IMR-90 (cell line): ENCODE measurements at places on chromosomes 3 and 15.

GRCh38 chr15:98123834-98124233 is 163.3 kb downstream of the ARRDC4 start:
- no peak for DNase-seq

GRCh38 chr3:107600780-107601179 is 78.0 kb downstream of the BBX start:
- no peak for DNase-seq

DNA sequence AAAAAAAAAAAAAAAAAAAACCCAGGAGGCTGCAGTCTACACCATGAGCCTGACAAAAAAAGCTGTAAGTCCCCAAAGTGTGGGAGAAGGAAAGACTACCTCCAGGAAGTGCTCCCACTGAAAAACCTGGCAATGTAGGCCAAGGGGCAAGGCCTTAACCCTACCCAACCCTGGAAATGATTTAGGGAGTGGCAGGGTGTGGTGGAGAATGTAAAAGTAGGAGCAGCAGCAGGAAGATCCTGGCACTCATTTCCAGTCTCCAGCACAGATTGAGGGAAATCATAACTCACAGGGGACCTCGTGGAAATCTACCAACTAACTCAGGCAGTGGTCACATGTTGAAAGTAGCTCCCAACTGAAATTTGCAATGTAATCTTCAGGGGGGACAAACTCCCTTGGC is 839.5 kb downstream of the EPHA3 start:
- DNase-seq, result no peak

GRCh38 chr3:117898722-117899522 is 1135.7 kb downstream of the IGSF11 start:
- no peak for DNase-seq

DNA sequence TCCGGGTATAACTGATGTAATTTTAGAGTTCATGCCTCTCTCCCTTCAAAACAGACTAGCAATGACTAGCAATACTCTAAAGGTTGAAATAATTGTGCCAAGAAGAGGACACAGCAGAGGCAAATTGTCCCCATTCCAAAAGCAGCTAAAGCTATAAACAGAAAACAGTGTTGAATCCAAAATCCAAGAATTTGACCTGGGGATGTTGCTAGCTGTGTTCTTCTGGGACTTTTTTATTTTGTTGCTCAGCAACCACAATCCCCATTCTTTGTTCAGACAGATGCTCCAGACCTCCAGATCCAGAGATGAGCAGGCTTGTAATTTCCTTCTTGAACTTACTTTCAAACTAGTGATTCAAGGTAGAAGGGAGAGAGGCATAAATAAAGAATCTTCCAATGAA is 191.5 kb downstream of the FOXB1 start:
- DNase-seq, result no peak

DNA sequence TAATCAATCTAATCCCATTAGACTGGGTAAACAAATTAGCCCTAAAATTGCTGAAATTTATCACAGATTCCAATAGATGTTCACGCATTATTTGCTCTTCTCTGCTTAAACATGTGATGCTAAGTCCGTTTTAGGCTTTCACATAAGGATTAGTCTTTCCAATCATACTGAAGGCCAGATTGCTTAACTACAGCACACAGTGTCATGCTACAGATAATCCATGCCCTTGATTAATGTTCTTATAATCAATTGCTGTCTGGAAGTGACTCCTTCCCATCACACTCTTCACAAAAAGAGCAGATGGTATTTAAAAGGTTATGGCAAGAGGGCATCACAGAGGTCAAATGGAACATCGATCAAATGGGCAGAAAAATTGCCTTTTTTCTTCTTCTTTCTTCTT is 471.5 kb upstream of the ROBO1 start:
- no peak for DNase-seq

DNA sequence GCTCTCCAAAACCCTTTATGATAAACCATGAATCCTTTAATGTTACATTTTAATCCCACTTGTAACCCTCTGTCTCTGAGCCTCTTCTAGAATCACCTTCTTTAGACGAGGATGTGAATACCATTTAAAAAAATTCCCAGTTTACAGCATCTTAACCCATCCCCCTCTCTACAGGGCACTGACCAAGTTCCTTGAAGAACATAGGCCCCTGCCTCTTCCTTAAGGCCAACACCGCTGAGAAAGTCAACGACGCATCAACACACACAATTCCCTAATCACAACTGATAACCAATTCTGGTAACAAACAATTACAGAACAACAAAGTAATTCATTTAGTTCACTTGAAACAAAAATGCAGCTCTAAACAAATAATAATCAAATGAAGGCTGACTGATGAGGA is 130.3 kb downstream of the DLG1 start:
- DNase-seq, result no peak

DNA sequence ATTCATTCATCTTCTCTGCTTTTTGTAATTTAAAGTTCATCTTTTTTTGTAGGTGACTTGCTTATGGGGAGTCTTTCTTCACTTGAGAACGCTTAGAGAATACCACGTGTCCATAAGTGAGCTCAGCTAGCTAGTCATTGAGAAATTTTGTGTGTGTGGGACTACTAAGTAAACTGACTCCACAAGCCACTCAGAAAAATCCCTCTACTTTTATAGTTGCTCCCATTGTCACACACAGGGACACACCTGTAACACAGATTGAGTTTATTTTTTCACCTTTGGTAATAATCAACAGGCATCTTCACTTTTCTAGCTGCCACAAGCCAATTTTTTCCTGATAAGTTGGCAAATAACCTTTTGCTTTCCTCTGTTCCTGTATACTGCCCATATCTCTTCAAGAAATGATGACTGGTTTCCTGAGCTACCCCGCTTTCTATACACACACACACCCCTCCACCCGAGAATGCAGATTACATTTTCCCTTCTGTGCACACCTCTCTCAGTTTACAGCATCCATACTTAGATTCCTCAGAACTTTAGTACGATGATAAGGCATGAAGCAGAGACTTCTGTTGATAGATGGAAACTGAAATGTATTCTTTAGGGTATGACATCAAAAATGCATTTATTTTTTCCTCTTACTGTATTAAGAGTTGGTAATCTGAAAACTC is 4.6 kb downstream of the TSC22D2 start:
- peak; percentile 92 for DNase-seq

- no peak for DNase-seq
Measured at GRCh38 chr3:186360779-186361178, 1.3 kb downstream of the DGKG start.

- peak; percentile 88 for DNase-seq
Measured at GRCh38 chr3:123818921-123819429, 65.2 kb downstream of the MYLK start.

GRCh38 chr3:14404186-14404585 is 1.8 kb downstream of the SLC6A6 start:
- no peak for DNase-seq

DNA sequence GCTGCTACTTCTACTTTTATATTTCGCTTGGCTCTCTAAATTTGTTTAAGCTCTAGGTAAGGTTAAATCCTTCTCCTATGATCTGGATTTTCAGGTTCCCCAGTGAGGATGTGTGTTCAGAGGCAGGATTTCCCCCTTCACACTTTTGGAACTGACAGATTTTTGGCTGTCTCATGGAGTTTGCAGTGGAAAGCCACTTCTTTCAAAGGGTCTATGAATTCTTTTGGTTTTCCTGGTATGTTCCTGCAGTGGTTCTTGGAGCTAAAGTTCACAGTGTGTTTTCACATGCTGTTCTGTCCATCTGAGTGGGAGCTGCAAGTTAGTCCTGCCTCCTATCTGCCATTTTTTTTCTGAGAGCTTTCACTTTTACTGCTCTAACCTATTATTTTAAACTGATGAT is 21.6 kb upstream of the TIGIT start:
- no peak for DNase-seq

DNA sequence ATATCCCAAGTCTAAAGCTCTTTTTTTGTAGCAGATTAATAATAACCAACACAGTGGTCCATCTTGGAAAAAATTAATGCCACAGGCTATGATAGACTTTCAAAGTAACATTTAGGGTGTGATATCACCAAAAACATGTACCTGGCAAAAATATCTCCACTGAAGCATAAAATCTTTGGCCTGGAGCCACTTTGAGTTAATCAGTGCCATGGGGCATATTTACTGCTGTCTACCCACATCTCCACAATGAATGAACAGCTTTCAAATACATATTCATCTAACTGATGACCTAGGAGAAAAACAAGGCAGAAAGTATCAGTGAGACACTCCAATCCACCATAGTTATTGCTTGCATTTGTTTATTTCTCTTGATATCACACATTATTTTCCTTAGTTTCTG is 296.0 kb upstream of the MDFIC2 start:
- DNase-seq, result no peak

- no peak for DNase-seq
Measured at GRCh38 chr3:36575241-36575640, 189.1 kb downstream of the DCLK3 start.

GRCh38 chr3:99902091-99902490 is 84.4 kb downstream of the CMSS1 start:
- DNase-seq, result peak; percentile 43

DNA sequence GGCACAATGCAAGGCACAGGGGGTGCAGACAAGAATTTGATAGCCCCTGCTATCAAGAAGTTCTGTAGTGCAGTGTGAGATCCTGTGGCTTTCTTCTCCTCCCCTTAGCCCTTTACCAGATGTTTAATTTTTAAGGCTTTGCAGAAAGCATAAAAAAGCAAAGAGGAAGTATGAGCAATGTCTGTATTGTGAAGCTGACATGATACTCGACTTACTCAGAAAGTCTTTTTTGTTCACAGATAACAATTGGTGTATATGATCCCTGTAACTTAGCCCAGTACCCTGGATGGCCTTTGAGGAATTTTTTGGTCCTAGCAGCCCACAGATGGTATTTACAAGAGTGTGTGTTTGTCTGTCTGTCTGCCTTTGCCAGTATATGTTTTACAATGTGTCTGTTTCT is 58.9 kb downstream of the ATG7 start:
- DNase-seq, result peak; percentile 59

DNA sequence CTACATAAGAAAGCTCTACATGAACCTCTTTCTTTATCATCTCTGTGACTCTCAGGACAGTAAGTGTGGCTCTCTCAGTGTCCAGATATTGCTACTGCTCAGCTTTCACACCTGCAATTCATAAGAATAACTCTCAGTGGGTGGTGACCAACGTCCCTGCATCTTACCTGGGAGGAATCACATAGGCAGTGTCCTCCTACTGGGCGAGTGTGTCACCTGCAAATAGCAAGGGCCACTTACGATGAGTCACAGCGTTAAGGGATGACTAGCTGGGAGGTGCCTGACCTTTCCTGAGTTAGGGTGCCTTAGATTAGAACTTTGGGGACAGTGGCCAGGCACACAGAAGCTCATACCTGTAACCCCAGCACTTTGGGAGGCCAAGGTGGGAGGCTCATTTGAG is 90.8 kb upstream of the C3orf80 start:
- DNase-seq, result no peak

DNA sequence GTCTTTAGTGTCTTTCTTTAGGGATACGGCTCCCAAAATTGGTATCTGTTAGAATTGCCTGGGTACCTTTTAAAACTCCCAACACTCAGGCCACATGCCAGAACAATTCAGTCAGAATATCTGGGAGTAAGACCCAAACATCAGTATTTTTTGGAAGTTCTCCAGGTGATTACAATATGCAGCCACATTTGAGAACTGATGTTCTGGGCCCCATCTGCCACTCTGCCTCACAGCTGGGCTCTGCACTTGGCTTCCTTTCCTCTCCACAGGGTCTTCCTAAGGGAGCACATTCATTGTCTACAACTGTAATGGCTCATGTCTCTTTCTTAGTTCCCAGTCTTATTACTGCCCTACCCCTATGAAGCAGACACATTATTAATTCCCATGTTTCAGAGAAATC is 394.5 kb downstream of the MFSD1 start:
- no peak for DNase-seq

DNA sequence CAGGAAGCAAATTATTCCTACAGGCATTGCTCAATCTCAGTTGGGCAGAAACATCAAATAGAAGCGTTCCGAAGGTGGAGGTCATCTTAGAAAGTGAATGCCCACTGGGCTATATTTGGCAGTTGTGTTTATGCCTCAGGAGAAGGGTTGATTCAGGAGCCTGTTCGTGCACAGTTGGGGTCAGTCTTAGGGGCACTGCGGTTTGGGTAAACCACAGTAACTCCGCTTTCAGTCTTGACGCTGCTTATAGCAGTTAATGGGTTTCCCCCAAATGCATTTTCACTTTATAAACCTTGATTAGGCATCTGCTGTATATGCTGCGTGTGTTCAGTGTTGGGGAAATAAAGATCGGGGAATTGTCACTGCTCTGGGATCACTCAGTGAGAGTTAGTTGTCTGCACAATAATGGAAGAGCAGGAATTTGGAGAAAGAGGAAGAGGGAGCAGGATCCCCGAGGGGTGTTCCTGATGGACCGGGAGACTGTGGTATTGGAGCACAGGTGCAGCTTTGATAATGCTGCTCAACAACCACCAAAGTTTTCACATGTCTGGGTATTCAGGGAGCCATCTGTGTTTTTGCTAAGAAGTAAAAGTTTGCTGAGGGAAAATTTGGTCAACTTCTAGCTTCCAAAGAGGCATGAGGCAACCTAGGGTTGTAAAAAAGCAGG is 124.3 kb upstream of the EIF1B start:
- DNase-seq, result no peak

DNA sequence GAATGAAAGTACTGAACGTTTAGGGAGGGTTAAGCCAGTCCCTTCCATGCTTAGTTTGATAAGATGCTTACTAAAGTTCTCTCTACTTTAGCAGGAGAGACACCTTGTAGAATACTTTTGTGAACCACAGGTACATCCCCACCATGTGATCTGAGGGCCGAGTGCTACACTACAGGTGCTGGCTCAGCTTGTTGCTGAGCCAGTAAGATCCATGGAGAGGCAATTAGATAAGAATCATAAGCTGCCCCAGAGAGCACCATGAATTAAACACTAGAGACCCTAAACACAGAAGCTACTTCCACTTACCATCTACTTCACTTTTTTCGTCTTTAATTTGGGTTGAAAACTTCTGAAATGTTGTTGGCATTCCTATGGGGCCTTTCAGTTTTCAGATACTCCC is 70.5 kb upstream of the GOLGA8B start:
- DNase-seq, result no peak

DNA sequence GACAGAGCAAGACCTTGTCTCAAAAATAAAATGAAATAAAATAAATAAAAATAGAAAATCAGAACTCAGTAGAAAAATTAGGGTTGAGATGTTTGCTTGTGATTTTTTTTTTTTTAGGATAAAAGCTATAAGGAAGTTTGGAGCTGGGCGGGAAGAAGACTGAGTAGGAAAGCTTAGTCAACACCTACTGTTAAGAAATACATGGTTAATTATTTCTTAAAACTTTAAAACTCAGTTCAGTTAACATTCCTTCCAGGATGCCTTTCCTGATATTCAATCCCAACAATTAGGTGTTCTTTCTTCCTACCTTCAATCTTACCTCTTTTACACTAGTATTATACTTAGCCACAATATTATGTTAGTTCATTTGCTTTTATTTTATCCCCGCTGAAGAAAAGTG is 246.2 kb downstream of the LSAMP start:
- no peak for DNase-seq
